Hindlimb muscle (tissue), 1 donor: ENCODE measurements at places on chromosomes 7 and 10. TPM values are rescaled to one million over a fixed set of nuclear protein-coding genes. Genes with fewer than 3 reads are reported as not detected.

DNA sequence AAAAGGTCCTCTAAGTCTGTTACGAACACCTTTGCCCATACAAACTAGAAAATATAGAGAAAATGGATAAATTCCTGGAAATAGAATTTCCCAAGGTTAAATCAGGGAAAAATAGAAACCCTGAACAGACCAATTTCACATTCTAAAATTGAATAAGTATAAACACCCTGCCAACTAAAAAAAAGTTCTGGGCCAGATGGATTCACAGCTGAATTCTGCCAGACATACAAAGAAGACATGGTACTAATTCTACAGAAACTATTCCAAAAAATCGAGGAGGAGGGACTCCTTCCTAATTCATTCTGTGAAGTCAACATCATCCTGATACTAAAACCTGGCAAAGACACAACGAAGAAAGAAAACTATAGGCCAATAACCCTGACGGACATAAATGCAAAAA, 400.4 kb upstream of the SEMA3A start:
- no peak for DNase-seq

- no peak for DNase-seq
Observed at GRCh38 chr10:127534496-127534895, 14.6 kb upstream of the NPS start.

- DNase-seq = peak; percentile 55
Observed at GRCh38 chr7:33831389-33832141, 73.8 kb upstream of the BMPER start.

GRCh38 chr7:72435366-72435765, 23.2 kb upstream of the CALN1 start:
- DNase-seq = no peak

GHRHR gene
- polyA plus RNA-seq = 0.58 TPM

PHYH gene
- 52.8 TPM for polyA plus RNA-seq

UNC5B gene
- polyA plus RNA-seq = 11.6 TPM

CLRN3 gene
- not detected for polyA plus RNA-seq
